ENCODE measurements at places on chromosomes 2 and 18. TPM values are rescaled to one million over a fixed set of nuclear protein-coding genes. Genes with fewer than 3 reads are reported as not detected.

DNA sequence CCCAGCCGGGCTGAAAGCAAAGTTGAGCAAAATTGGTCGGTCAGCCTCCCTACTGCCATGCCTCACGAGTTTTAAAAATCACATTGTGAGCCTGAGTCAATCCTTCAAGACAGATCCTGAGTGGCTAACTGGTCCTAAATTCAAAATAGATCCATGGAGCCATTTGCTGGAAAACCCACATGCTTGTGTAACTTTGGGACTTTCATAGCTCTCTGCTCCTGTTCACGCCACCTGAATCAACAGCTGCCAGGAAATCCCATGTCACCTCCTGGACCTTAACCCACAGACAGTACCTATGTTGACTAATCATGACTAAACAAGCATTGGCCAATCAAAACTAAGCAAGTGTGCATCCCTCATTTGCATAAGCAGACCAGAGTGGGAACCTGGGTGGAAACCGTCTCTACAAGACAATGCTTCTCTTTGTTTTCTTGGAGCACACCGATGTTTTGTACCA lies 42.8 kb upstream of the LDLRAD4 start:
- no peak for DNase-seq

Gene NBEAL1
- 6.9 TPM for polyA plus RNA-seq

DNA sequence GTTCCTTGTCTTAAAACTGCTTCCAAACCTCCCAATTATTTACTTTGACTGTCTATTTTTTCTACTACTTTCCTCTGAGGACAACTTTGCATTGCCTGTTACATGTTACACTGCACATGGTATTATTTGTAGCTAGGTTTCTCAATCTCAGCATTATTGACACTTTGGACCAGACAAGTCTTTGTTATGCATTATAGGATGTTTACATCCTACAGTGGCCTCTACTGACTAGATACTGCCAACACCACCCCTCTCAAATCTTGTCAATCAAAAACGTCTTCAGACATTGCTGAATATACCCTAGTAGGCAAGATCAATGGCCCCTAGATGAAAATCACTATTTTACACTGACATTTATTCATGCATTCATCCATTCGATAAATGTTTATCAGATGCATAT lies 129.6 kb upstream of the DNAJC10 start:
- no peak for DNase-seq

GRCh38 chr2:169714699-169715098 lies 18.9 kb upstream of the KLHL23 start:
- DNase-seq = no peak

GRCh38 chr18:31509571-31509970 lies 11.6 kb downstream of the DSG2 start:
- DNase-seq = no peak

Gene DCC
- polyA plus RNA-seq = 0.34 TPM

Gene DSG4
- not detected for polyA plus RNA-seq

Gene TMEM131
- polyA plus RNA-seq = 58.2 TPM

DNA sequence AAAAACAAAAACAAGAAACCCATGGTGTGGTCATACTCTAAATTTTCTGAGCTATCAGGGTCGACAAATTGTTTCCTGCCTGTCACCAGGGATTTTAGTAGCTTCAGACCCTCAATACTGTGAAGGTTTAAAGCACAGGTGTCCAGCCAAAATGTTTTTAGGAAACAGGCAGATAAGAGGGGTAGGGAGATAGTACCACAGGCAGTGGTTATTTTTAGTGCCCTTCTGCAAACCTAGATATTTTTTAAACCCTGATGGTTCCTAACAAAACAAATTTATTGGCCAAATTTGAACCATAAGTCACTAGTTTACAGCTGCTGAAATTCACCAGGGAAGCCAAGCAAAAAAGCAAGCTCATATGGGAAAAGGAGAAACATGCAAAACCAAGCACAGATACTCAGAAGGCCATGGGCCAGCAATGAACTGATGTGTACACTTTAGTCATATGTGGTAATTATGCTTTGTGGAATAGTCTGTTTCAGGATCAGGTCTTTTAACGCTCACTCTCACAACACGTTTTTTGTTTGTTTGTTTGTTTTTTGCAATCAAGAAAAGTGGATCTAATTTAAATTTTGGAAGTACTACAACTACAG lies 156.8 kb upstream of the STK17B start:
- DNase-seq = no peak

GRCh38 chr2:223044092-223044836 lies 7.7 kb upstream of the KCNE4 start:
- DNase-seq = no peak

GRCh38 chr18:34222307-34223163 lies 2.2 kb downstream of the NOL4 start:
- DNase-seq = peak; percentile 32

Gene SAG
- 0.04 TPM for polyA plus RNA-seq

Gene MATN3
- polyA plus RNA-seq = 1.5 TPM

GRCh38 chr2:215825707-215826106 lies 187.6 kb downstream of the MREG start:
- no peak for DNase-seq

GRCh38 chr2:45259138-45259537 lies 249.9 kb upstream of the SIX2 start:
- DNase-seq = peak; percentile 58

DNA sequence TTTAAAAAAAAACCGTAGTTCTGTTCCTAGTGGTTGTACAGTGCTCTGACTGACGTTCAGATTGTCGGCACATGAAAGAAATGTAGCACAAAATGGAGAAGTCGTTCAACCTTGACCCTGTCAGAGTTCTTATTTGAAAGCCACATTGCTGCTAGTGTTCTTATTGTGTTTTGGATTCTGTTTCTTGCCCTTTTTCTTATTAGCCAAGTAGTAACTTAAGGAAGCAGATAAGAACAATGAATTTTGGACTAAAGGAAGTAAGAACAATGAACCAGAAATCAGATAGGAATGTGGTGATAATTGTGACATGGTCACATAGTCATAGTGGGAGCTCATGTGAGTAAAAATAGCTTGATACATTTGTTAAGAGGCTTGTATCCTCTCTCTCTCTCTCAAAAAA lies 45.9 kb downstream of the RPIA start:
- DNase-seq = no peak

- peak; percentile 60 for DNase-seq
Observed at GRCh38 chr2:28661589-28662001, 90.0 kb upstream of the PPP1CB start.

DNA sequence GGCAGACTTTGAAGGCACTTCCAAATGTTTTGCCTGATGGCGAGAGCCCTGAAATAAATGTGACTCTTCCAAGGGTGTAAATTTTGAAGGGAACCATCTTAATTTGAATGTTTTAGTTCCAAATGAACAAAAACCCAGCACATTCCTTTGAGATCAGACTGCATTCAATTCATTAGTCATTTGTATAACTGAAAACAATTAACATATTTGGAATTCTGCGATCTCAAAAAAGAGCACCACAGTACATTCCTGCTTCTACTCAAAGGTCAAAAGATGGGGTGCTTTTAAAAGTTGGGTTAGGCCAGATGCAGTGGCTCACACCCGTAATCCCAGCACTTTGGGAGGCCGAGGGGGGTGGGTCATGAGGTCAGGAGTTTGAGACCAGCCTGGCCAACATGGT lies 38.2 kb upstream of the CHRNA1 start:
- no peak for DNase-seq

Gene ATL2
- 38.2 TPM for polyA plus RNA-seq

Gene SNED1
- 3.9 TPM for polyA plus RNA-seq

DNA sequence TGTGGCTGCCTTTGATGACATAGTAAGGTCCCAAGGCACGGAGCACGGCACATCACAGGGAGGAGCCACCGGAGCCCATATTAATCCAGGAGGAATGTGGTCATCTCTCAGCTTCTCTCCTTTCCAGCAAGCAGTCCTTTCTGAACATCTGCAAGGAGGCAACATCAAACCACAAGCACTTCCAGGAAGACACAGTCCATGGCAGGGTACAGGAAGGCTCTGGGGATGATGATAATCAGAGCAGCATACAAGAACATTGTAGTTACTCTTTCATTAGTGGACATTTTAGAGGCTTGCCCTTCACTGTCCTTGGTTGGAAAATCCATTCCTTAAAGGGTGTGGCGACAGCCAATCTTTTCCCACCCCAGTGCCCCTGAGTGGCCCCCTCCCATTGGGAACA lies 31.1 kb downstream of the YPEL5 start:
- no peak for DNase-seq

DNA sequence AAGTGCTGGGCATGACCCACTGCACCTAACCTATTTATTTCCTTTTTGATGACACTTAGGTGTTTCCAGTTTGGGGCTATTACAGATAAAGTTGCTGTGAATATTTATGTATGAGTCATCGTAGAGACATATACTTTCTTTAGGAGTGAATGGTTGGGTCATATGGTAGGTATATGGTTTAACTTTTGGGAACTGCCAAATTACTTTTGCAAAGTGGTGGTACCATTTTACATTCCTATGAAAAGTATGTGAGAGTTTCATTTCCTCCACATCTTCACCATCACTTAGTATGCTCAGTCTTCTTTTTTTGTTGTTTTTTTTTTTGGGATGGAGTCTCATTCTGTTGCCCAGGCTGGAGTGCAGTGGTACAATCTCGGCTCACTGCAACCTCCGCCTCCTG lies 56.1 kb downstream of the HNRNPLL start:
- DNase-seq = no peak

Gene NDC80
- 20.6 TPM for polyA plus RNA-seq

DNA sequence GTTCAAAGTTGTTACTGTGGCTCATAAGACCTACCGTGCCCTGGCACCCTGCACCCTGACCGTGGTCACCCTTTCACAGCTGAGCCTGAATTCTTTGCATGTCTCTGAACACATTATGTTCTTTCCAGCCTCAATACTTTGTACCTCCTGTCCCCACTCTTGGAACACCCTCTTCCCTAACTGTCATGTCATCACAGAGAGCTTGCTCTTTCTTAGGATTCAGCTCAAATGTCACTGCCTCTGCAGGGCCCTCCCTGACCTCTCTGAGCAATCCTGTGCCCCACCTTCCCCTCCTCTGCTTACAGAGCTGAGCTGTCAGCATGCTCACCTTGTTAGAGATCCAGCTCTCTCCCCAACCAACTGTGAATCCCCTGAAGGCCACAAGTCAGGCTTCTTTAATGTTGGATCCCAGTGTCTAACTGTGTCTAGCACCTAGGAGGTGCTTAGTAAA lies 15.0 kb downstream of the PRKAG3 start:
- no peak for DNase-seq
